ENCODE measurements at places on chromosomes 4 and X.

- no peak for DNase-seq
These were observed 74.0 kb downstream of the HPRT1 start for GRCh38 chrX:134533952-134534351.

- DNase-seq: no peak
These were observed 101.2 kb downstream of the AFF1 start for GRCh38 chr4:87035881-87036509.

- DNase-seq: no peak
These were observed 42.1 kb upstream of the UGT2B10 start for GRCh38 chr4:68773699-68774098.

DNA sequence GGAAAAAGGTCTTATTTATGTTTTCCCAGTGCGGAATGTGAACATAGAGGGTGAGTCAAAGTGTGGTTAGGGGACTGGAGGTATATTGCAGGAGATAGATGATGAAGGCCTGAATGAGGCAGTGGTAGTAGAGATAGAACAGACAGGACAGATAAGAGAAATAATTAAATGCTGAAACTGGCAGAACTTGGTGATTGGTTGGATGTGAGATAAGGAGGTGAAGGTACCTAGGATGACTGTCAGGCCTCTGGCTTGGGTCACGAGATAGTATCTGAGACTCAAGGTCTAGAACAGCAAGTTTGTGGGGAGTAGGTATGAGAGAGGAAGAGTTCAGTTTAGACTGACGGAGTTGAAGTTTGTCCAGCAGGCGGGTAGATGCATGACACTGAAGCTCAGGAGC is 3.5 kb downstream of the MND1 start:
- DNase-seq: no peak

DNA sequence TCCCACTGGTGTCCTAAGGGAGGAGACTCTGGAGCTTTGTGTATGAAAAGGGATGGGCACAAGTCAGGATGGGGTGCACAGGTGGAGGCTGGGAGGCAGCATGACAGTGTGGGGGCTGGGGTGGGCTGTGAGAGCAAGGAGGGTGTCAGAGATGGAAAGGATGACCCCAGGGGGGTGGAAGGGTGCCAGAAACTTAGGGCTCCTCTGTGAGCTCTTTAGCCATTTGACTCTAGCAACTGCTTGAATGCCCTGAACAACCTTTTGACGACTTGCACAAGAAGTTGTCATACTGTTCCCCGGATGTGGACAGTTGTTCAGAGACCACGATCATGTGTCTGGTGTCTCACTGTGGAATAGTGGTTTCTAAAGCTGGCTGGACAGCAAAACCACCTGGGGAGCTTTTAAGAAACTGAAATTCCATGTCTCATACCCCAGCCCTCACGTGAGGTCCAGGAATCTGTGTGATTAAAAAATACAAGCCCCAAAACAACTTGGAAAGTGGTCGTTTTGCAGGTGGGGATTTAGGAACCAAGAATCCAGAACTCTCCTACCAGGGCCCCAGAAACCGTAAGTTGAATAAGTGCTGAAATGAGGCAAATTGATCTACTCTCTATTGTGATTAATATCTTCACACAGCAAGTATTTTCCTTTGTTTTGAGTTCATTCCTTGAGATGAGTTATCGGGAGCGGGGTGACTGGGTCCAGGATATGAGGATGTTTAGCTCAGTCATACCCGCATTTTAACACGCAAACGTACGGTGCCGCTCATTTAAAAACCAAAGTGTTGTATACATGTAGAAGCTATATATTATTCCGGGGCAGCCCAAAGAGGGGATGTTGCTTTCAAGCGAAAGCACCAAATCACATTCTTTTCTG is 3.4 kb downstream of the RHOH start:
- DNase-seq: no peak

DNA sequence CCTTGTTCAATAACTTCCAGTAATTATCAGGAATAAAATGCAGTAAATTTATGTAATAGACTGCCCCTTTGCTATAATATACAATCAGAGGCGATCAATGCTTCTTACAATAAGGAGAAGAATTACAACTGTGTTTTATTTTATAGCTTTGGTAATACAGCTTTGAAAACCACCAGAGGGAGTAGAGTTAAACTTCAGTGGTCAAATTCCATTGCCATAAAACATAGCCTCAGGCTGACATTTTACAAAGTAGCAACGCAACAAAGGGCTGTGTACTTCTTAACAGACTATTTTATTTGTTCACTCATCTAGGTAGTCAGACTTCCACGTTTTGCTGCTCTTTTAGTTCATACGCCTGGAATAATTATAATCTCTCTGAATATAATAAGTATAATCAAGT is 58.5 kb downstream of the TEX13C start:
- no peak for DNase-seq

GRCh38 chr4:153634738-153635353 is 49.2 kb upstream of the TLR2 start:
- DNase-seq: no peak

DNA sequence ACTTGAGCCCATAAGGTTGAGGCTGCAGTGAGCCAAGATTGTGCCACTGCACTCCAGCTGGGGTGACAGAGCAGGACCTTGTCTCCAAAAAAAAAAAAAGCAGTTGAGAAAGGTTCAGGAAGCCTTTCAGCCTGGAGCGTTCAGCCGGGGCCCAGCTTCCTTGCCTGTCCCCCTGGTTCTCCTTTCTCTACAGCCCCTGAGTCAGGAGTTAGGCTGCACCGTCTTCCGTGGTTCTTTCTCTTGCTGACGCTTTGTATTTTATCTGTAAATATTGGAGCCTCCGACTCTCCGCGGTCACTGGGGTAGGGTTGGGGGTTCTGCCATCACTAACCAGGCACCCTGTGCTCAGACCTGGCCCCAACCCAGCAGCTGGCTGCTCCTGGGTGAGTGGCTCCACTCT is 13.8 kb upstream of the UVSSA start:
- DNase-seq: no peak

DNA sequence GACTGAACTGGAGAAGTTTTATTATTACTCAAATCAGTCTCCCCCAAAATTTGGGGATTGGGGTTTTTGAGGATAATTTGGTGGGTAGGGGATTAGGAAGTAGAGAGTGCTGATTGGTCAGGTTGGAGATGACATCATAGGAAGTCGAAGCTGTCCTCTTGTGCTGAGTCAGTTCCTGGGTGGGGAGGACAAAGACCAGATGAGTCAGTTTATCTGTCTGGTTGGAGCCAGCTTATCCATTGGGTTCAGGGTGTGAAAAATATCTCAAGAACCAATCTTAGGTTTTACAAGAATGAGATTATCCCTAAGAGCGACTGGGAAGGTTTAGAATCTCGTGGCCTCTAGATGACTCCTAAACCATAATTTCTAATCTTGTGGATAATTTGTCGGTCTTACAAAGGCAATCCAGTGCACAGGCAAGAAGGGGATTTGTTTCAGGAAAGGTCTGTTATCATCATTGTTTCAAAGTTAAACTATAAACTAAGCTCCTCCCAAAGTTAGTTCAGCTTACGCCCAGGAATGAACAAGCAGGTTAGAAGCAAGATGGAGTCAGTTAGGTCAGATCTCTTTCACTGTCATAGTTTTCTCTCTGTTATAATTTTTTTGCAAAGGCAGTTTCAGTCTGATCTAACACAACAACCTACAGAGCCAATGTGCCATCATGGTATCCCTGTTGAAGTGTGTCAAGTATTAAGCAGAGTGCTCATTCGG is 274.5 kb downstream of the SLC7A11 start:
- DNase-seq: no peak

- DNase-seq: no peak
These were observed 2.5 kb downstream of the WDR1 start for GRCh38 chr4:10114147-10114546.

- no peak for DNase-seq
These were observed 147.2 kb downstream of the SHROOM3 start for GRCh38 chr4:76582074-76582816.

GRCh38 chrX:139881130-139881529 is 51.7 kb downstream of the ATP11C start:
- no peak for DNase-seq

- DNase-seq: no peak
These were observed 121.5 kb downstream of the IRF2 start for GRCh38 chr4:184352891-184353290.

DNA sequence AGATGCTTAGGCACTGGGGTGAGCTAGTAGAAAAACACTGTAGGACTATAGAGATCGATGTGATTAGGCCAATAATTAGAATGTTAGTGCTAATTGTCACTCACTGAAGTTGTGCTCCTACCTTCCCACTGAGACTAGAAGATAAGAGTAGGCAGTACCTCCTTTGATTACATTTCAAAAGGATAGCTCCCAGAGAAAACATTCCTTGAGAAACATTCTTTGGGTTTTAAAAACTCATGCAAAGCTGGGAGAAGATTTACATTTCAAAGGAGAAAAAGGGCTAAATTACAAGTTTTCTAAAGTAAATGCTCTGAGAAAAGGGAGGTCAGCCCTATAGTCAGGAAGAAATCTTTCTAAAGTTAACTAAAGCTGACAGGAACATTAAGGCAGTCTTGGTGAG is 860.3 kb upstream of the NDST4 start:
- DNase-seq: no peak

GRCh38 chr4:182369211-182369610 is 126.0 kb downstream of the TENM3 start:
- DNase-seq: no peak

DNA sequence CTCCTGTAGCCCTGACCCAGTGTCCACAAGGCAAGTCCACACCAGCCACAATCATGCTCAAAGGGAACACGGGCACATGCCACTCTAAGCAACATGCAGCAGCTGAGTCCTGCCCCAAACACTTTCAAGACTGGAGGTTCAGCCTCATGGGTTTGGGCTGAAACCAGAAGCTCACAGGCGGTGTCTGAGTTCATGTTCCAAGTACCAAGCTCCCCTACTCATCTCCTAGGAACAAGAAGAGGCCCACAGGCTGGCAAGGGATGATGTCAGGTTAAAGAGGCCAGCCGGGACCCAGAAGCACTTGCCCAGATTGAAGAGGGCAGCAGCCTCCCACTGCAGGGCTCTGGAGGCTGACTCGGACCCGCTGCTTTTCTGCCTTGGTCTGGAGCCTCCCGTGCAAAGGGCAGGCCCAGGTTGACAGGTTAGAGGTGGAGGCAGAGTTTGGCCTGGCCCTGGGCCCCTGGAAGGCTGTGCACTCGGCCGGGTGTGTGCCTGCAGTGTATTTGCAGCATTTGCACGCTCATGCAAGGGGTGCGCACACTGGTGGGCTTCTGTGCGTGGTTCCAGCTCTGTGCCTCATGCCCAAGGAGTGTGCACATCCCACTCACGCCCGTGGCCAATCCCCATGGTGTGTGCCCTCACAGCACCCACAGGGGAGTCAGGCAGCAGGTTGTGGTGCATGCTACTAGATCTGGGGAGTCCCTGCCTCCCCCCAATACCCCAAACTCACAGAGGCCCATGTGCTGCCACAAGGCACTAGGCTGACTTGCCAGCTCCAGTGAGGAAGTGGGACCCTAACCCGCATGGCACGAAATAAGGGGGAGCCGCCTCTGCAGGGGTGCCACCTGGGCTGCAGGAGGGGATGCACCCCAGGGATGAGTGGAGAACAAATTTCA is 2.4 kb downstream of the HMX1 start:
- no peak for DNase-seq

GRCh38 chrX:41734530-41734929 is 10.5 kb downstream of the GPR82 start:
- no peak for DNase-seq

GRCh38 chrX:15033917-15034316 is 160.7 kb downstream of the MOSPD2 start:
- no peak for DNase-seq

GRCh38 chrX:150456466-150456865 is 93.3 kb downstream of the MAMLD1 start:
- DNase-seq: no peak

DNA sequence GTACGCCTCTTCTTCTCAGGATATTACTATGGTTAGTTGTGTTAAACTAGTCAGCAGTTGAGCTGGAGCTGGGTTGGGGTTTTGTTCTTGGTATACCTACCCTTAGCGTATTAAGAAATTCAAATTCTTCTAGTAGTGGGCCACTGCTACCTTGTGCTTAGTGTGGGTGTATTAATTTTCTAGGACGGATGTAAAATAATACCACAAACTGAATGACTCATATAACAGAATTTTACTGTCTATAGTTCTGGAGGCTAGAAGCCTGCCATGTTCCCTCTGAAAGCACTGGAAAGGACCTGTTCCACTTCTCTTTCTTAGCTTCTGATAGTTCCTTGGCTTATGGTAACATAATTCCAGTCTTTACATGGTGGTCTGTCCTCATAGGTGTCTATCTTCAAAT is 1274.7 kb downstream of the ADGRL3 start:
- DNase-seq: no peak

DNA sequence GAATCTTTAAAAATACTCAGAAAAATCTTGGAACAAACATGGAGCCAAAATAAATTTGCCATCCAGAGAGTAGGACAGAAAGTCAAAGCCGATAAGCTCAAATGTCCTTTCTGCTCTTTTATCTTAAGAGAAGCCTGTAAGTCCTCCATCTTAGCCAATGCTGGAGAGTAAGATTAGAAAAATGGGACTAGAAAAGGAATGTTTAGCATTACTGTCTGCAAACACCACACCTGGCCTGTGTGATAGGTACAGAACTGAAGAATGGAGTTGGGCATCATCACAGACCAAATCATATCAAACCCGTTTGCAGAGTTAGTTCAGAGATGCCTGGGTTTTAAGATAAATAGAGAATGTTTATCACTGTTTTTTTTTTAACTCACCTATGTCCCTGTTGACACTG is 10.5 kb upstream of the SLC39A8 start:
- no peak for DNase-seq

- DNase-seq: no peak
These were observed 18.8 kb upstream of the TMSB4X start for GRCh38 chrX:12955882-12956703.

GRCh38 chr4:45078201-45078600 is 351.8 kb upstream of the GNPDA2 start:
- DNase-seq: no peak

DNA sequence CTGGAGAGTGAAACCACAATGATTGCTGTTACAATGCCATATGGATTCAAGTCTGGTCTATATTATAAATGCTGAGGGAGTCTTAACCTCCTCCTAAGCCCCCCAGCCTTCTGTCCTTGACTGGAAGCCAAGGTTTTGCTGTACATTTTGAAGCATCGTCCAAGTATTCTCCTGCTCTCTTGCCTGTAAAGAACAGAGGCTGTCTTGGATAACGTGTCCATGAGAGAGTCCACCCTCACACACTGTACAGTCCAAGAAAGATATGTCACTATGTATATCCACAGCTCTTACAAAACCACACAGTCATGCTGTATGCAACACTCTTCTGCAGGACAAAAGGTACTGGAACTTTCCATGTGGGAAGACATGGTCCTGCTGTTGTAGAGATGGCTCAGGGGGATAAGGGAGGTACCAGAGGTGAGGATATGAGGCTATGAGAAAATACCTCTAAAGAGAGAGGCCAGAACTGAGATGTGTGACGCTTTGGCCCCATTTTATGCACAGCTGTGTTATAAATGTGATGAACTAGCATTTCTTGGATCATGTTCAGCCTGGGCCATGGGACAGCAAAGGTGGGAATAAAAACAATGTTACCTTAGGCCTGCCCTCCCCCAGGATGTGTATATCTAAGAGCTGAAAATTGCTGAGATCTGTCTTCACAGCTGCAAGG is 678.6 kb downstream of the IQCM start:
- no peak for DNase-seq

Data from stimulated activated CD4-positive, alpha-beta T cell treated with anti-CD3 and anti-CD28 coated beads, Interleukin-1b, Interleukin-23, amount 100 ng/mL, for 1 hour (primary cell).